CD4-positive, CD25-positive, alpha-beta regulatory T cell (primary cell): ENCODE measurements at places on chromosomes 1 and 21. TPM values are rescaled to one million over a fixed set of nuclear protein-coding genes. Genes with fewer than 3 reads are reported as not detected.

DNA sequence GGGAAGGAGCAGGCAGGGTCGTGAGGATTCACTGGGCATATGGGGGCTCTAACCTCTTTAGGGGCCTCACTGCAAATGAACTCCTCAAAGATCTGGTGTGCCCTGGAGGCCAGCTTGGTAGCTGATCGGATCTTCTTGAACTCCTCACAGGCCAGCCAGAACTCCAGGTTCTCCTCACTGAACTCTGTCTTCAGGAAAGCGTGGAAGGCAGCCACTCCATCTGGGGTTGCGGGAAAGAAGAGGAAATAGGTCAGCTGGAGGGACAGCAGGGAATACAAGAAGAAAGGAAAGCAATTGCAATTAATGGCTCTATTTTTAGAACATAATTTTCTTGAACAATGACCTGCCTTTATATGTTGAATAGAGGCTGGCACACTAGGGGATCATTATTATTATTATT lies 2.3 kb downstream of the RGS16 start:
- no peak for DNase-seq

- DNase-seq = no peak
These were observed 17.4 kb downstream of the CNST start for GRCh38 chr1:246583448-246584185.

DNA sequence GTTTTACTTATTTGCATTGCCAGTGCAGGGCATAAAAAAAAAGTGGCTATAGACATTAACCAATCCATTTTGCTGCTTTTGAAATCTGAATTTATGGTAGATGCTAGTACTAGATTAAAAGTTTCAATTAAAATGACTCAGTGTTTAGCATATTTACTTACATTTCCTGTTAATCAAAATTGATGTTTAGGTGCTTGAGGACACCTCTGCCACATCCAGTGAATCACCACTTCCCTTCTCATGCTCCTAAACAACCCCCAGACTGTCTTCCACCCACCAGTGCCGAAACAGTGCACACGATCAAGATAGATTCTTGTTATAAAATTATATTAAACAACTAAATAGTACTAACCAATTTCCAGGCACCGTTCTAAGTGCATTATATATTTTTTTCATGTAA lies 32.7 kb downstream of the HSD17B7 start:
- no peak for DNase-seq

DNA sequence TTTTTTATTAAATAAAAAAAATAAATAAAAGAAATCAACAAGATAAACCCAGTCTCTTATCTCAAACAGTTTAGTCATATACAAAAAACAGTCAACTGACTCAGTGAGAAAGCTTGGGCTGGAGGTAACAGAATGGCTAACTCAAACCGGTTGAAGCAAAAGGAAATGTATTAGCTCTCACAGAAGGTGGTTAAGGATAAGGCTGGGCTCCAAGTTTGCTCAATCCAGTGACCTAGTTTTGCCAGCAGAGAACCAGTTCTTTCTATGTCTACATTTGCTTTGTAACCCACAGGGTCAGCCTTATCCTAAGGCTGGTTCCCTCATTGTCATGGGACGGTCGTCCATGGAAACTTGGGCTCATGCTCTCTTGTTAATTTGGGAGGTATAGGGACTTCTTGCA lies 144.5 kb upstream of the L1TD1 start:
- DNase-seq = no peak

DNA sequence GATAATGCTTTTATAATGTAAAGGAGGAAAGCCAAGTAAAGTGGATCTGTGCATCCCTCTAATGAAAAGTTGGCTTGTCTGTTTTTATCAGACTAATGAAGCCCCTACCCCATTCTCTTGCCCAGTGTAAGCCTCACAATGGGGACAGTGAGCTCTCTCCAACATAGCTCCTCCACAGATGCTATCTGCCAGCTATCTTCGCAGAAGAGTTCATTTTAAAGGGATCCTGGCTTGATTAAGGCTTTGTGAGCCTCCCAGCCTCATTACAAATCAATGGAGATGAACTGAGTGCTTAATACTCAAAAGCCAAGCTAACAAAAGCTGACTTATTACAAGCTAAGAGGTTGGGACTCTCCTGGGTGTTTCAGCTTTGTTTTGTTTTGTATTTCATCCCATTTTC lies 514.7 kb downstream of the NUF2 start:
- DNase-seq = no peak

GRCh38 chr1:244971552-244972216 lies 107.3 kb upstream of the HNRNPU start:
- no peak for DNase-seq

The TRNP1 gene
- not detected for polyA plus RNA-seq

The OR6K3 gene
- not detected for polyA plus RNA-seq

The CFAP141 gene
- polyA plus RNA-seq = not detected

The LCE1A gene
- not detected for polyA plus RNA-seq

The ANGPTL1 gene
- polyA plus RNA-seq = not detected
